Stromal cell of bone marrow (primary cell): ENCODE measurements at places on chromosomes 2 and 18.
A peak's percentile ranks its signal among the peaks of the same experiment; 100 is the strongest.

DNA sequence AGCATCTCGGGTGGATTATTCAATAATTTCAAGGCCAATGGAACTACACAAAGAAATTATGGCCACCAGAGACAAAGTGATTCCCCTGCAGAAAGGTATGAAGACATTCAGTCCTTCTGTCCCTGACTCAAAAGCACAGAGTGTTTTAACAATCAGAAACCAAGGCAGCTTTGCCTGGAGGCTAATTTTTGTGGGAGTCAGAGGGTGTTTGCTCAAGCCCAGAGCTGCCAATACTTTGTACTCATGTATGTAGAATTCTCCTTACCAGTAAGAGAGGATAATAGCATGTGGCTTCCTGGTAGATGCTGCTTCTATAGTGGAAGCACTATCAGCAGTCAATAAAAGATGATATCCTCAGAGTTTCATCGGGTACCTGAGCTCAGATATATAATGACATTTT is 178.4 kb downstream of the KCNE4 start:
- DNase-seq, result no peak

DNA sequence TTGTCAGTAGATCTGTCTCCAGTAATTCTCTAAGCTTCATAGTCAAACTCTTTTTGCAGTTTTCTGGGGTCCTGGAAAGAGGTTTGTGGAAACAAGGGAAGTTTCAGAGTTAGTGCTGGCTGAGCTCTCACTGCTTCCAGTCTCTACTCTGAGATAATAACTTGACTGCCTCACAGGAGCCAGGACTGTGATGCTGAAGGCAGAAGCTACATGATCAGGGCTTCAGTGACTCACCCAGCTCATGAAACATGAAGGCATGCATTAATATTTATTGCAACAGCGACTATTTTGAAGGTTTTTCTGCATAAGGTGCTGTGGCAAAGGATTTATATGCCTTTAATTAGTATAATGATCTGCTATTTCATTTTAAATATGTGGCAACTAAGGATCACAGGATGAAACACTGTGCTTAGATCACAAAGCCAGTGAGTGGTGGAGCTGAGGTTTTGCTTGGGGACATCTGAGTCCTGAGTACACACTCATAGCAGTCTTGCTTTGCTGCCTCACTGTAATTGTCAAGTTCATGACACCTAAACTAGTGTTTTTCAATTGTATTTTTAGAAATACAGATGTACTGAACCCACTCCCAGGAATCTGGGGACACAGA is 448.4 kb upstream of the GCFC2 start:
- no peak for DNase-seq

- DNase-seq, result no peak
Measured at GRCh38 chr18:2840521-2840920, 6.3 kb upstream of the EMILIN2 start.

DNA sequence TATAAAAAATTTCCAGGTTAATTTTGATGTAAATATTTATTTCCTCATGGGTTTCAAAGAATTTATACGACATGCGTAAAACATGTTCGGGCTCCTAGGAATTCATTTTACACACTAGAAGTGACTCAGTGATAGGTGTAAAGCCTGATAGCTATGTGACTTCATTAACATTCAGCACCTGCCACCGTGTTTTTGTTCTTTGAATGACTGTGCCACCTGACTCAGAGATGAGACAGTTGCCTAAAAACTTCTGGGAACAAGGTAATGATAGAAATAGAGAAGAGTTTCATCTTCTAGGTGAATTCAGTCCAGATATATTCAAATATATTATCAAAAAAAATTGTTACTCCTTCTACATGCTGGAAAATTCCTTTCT is 10.0 kb downstream of the IL1R2 start:
- no peak for DNase-seq

DNA sequence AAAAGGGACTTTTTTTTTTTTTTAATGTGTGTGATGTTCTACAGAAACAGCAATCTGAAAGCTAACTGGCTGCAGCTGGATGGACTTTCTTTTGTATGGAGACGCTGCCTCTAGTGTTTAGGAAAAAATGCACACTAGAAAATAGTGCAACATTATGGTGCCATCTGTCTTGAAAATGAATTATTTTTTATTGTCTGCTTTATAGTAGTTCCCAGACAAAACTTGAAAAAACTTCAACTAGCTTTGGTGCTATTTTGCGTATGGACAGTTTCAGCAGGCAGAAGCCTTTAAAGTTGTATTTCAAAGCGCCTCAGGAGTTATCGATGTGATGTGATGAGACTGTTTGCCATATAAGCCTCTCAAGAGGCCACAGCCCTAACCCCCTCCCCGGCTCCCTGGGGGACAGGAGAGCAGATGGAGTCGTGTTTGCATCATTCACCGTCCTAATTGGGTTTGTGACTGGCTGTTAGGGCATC is 86.9 kb downstream of the LTBP1 start:
- peak; percentile 41 for DNase-seq

- DNase-seq, result no peak
Measured at GRCh38 chr18:38460657-38461056, 895.1 kb upstream of the CELF4 start.
